ENCODE measurements at places on chromosomes 12 and 14.

- DNase-seq, result no peak
These were observed 125.1 kb upstream of the TBX3 start for GRCh38 chr12:114809097-114809496.

DNA sequence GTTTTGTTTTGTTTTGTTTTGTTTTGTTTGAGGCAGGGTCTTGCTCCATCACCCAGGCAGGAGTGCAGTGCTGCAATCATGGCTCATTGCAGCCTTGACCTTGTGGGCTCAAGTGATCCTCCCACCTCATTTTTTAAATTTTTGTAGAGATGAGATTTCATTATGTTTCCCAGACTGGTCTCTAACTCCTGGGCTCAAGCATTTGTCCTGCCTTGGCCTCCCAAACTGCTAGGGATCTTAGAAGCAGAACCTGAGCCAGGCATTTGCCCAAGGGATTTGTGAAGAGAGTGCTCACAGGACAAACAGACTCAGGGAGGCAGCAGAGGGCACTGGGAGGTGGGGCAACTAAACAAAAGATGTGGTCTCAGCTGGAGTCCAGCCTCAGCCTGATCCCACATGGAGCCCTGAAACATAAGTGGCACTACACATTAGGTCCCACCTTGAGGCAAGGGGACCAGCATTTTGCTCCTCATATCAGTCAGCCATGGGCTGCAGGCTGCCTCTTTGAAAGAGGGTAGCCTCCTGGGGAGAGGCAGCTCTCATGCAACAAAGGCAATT is 86.2 kb upstream of the CMKLR1 start:
- no peak for DNase-seq

- no peak for DNase-seq
These were observed 134.9 kb downstream of the KCNA5 start for GRCh38 chr12:5178571-5178970.

DNA sequence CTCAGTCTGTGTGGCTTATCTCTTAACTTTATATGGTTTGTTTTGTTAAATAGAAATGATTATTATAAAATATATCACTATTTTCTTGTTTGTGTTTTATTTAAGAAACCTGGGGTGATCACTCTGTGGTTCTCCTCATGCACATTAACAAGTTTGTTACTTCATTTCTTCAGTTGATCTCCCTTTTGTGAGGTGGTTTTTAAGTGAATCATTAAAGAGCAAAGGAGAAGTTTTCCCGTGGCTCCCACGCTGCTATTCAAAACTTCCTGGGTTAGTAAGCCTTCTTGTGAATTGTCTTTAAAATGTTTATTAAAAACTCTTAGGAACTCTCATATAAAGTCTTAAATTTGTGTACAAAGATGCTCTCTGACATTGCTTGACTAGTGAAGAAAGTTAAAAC is 11.8 kb downstream of the ADIPOR2 start:
- DNase-seq, result no peak

- DNase-seq, result no peak
These were observed 89.5 kb upstream of the OSBPL8 start for GRCh38 chr12:76649099-76649498.

DNA sequence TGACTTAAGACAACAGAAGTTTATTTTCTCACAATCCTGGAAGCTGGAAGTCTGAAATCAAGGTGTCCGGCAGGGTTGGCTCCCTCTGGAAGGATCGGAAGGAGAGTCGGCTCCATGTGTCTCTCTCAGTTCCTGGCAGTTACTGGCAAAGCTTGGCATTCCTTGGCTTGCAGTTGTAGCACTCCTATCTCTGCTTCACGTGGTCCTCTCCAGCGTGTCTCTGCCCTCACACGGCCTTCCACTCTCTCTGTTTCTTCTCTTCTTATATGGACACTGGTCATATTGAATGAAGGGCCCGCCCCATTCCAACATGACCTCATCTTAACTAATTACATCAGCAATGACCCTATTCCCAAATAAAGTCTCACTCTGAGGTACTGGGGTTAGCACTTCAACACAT is 60.1 kb upstream of the TUNAR start:
- DNase-seq, result no peak

GRCh38 chr14:65351493-65352194 is 60.9 kb upstream of the FUT8 start:
- DNase-seq, result no peak

GRCh38 chr12:22264380-22264779 is 70.1 kb downstream of the ST8SIA1 start:
- DNase-seq, result no peak

DNA sequence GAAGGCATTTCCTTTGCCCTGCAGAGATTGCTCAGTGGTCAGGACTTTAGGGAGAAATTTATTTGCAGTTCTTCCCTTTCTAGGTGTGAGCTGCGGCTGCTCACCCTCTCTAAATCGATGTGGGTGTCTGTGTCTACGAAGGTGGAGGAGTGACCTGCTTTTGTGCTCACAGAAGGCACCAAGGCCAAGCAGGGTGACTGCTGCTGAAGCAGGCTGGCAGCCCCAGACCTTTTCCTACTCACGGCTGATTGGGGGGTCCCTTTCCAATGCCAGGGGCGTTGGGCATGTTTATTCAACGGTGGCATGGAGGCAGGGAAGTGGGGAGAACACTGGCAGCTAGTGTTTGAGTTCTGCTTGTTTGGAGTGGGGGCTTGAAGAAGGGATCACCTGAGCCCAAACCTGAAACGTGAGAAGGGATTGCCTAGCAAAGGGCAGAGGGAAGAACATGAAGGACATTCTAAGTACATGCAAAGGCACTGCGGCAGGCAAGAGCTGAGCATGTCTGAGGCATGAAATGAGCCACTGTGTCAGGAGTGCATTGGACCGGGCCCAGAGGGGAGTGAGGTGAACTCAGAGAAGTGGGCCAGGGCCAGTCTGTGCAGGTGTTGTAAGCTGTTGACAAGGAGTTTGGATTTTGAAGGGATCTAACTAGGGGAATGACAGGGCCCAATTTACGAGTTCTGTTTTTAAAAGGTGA is 56.3 kb downstream of the CACNA1C start:
- no peak for DNase-seq

DNA sequence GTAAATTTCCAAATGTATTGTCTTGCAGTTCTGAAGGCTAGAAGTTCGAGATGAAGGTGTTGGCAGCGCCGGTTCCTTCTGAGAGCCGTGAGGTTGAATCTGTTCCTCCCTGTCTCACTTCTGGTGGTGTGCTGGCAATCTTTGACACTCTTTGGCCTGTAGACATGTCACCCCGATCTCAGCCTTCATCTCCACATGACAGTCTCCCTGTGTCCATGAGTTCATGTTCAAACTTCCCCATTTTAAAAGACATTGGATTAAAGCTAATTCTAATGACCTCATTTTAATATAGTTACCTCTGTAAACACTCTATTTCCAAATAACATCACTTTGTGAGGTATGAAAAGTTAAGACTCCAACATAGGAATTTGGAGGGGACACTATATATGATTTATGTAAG is 4.1 kb upstream of the RBM19 start:
- no peak for DNase-seq

DNA sequence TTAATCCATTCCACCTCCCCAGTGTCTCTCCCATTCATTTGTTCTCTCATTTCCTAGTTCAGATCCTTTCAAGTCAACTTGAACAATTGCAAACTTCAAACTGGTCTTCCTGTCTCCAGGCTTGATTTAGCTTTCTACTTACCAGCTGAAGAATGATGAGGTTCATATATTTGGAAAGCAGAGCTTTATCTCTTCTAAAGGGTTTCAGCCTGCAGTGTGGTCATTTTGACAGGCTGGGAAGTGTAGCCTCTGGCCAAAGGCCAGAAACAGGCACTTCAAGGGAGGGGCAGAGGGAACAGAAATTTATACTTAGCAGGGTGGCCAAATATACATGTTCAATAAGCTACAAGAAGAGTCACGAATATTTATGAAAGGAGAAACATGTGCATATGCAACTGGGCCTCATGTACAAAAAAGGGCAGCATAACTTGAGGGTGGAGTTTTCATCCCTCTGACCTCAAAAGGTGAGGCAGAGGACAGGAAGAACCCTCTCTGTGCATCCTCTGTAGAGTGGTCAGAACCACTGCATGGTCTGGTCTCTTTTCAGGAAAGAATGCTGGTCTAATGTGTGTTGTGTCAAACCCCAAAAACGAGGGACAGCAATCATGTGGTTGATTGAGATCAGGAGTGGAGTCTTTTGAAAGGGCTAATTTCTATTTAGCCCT is 34.0 kb upstream of the HECTD1 start:
- no peak for DNase-seq

- no peak for DNase-seq
These were observed 822 bp upstream of the SOX5 start for GRCh38 chr12:23950210-23950774.

GRCh38 chr14:65637780-65638179 is 225.2 kb downstream of the FUT8 start:
- peak; percentile 7 for DNase-seq

GRCh38 chr12:123107926-123108681 is 42.8 kb downstream of the PITPNM2 start:
- DNase-seq, result no peak

- DNase-seq, result no peak
These were observed 306.2 kb downstream of the GALC start for GRCh38 chr14:87686746-87687145.

DNA sequence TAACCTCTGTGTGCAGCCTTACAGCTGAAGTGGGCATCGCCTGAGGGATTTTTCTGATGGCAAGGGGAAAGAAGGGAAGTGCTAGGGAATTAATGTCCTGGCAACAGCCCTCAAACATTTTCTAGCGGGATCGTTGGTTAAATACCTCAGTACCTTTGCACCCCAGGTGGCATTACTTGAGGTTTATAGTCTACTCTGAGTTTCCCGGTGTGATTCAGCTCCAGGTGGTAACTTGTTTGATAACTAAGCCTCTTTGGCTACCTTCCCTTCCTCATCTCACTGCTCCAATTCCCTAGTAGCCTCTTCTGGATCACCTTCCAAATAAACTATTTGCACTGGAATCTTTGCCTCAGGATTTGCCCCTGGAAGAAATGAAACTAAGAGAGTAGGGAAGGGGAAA is 237.0 kb upstream of the SSTR1 start:
- DNase-seq, result no peak

- DNase-seq, result no peak
These were observed 114.2 kb downstream of the PCNX1 start for GRCh38 chr14:71021347-71022011.

DNA sequence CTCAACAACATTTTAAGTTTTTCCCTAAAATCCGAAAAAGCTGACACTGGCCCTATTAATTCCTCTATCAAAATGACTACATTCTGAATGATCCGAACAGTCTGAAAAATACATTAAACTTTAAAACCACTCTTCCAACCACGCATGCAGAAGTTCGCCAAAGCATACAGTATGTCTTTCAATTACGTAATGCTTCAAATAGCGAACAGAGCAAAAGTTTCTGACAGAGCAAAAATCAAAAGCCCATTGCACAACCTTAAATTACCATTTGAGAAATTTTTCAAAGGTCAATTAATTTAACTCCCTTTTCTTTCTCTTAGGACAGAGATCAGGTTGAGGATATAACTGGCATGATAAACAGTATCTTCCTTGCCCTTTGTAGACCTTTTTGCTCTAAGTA is 33.2 kb downstream of the LRIG3 start:
- no peak for DNase-seq

GRCh38 chr12:789852-790563 is 37.6 kb downstream of the WNK1 start:
- no peak for DNase-seq

GRCh38 chr12:19967431-19967830 is 400.9 kb upstream of the PDE3A start:
- DNase-seq, result no peak

DNA sequence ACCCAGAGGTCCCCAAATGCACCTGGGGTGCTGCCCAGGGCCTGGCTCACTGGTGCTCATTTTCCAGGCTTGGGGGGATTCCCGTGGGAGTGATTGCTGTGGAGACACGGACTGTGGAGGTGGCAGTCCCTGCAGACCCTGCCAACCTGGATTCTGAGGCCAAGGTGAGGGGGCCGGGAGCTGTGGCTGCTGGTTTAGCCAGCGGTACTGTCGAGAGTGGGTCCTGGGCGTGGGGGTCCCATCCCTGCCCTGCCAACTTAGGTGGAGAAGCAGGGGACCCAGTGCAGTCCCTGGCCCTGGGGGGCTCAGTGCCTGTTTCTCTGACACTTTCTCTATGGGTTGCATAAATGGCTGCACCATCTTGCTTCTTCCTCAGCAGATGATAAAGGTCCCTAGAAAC is 50.9 kb downstream of the FOXN4 start:
- DNase-seq, result no peak

DNA sequence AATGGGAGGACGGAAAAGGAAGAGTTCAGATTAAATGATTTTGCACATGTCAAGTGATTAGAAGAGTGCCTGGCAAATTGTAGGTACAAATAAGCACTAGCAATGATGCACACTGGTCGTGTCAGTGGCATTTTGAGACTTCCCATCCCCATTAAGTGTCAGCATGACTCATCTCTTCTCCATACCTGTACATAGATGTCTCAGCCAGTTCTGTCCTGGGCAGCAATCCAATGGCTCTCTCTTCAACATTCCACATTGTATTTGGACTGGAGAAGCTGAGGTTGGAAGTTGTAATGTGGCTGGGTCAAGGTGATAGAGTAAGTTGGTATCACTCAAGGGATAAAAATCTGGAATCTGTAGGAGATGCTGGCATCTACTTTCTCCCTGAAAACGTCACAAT is 742.7 kb downstream of the VRK1 start:
- no peak for DNase-seq

DNA sequence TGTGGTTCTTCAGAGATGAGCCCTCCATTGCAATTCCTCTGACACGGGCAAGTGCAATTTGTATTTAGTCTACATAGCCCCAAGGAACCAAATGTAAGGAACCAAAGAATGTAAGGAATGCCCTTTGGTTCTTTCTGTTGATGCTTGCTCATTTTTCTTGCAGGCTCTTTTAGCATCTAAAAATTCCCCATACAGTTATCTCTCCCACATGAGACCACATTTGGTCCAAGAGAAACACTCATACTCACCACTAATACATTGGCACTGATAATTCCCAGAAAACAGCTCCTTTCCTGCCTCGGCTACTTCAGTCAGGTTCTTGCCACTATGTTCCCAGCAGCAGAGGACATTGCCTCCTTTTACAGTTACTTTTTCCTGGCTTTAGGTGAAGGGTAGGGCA is 332.6 kb downstream of the AEBP2 start:
- no peak for DNase-seq

- no peak for DNase-seq
These were observed 8.6 kb downstream of the WDR89 start for GRCh38 chr14:63632932-63633514.

- DNase-seq, result no peak
These were observed 25.4 kb downstream of the BCL11B start for GRCh38 chr14:99246536-99247097.

- DNase-seq, result no peak
These were observed 134.1 kb downstream of the TPH2 start for GRCh38 chr12:72072592-72073212.

- no peak for DNase-seq
These were observed 154.7 kb downstream of the ETV6 start for GRCh38 chr12:11804130-11804529.

DNA sequence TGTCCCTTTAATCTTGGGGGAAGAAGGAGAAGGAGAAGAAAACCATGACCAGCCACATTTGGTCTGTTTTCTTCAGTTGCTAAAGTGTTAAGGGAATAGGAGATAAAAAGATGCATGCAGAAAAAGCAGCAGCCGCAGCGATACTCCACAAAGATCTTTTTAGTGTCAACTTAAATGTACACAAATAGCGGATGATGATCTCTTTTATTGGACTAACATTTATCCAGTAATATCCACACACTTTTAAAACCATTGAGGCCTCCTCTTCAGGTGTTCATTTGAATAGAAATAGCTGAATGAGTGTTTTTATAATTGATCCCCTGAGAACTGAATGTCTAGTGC is 83.5 kb downstream of the PAPOLA start:
- no peak for DNase-seq

Measured in stimulated activated CD8-positive, alpha-beta memory T cell treated with anti-CD3 and anti-CD28 coated beads, Interleukin-12 subunit alpha, Interleukin-12 subunit beta, amount 100 ng/mL, for 1 hour (primary cell).